ENCODE measurements at places on chromosomes 1 and 21. TPM values are rescaled to one million over a fixed set of nuclear protein-coding genes. Genes with fewer than 3 reads are reported as not detected.

- DNase-seq, result peak; percentile 70
These were observed 55.7 kb upstream of the CD1D start for GRCh38 chr1:158124999-158125398.

DNA sequence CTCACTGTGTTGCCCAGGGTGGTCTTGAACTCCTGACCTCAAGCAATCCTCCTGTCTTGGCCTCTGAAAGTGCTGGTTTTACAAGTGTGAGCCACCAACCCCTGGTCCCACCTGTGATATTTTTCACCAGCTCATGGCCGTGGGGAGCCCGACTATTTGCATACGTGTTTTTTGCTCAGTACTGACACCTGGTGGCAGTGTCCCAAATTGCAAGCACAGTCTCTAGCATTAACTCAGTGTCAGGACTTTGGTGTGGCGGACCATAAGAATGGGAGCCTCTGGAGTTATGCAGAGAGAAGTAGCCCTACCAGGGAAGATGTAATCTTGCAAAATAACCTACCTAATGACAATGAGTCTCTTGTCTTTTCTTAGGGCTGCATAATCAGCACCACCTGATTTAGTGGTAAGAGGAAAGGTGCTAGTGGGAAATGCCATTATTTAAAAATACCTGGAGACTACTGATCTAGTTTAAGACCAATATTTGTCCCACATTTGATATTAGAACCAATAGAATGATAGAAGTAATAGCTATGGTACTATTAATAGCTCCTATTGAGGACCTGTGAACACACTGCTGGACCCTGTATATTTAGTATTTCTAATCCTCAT, 305.4 kb downstream of the DISC1 start:
- DNase-seq, result peak; percentile 46

- no peak for DNase-seq
These were observed 48.9 kb downstream of the CAPN8 start for GRCh38 chr1:223616586-223616985.

GRCh38 chr21:37149411-37149810, 76.4 kb downstream of the TTC3 start:
- DNase-seq, result no peak

DNA sequence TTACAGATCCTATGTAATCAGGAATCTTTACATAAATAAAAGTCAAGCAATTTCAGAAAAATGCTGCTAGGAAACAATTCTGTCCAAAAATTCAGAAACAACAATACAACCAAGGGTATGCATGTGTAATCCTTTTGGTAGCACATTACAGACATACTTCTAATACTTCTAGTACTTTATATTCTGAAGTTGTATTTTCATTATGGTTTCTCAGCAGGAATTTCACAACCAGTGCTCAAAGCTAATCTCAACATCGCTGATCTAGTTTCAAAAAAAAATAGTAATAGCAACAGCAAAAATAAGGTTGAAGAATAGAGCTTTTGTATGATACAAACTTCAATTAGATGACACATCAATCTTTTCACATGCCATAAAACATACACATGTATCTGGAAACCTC, 545.2 kb downstream of the LTN1 start:
- no peak for DNase-seq

Gene ATAD3C
- total RNA-seq, result 1.9 TPM

Gene ZNF648
- not detected for total RNA-seq

DNA sequence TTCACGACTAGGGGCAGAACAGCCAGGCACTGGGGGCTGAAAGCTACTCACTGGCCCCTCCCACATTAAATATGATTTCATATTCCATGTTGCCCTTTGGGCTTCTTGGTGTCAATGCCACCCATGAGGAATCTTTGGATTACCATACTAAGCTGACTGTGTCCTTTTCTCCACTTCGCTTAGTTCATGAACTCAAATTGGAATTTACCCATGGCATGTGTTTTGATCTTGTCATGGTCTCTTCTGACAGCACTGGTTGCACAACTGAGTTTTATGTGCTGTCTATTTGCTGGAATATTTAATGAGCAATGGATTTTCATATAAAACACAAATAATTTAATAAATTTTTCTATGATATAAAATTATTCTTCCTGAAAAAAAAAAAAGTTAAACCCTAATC, 59.2 kb downstream of the SERBP1 start:
- DNase-seq, result no peak

Measured in activated naive CD4-positive, alpha-beta T cell treated with anti-CD3 and anti-CD28 coated beads, Interleukin-2, amount 50 U/mL, for 72 hours (primary cell).